ENCODE measurements at places on chromosomes 5 and 9. TPM values are rescaled to one million over a fixed set of nuclear protein-coding genes. Genes with fewer than 3 reads are reported as not detected.

B4GALT1 gene
- total RNA-seq: 28.1 TPM

POU5F2 gene
- 0.32 TPM for total RNA-seq

DNA sequence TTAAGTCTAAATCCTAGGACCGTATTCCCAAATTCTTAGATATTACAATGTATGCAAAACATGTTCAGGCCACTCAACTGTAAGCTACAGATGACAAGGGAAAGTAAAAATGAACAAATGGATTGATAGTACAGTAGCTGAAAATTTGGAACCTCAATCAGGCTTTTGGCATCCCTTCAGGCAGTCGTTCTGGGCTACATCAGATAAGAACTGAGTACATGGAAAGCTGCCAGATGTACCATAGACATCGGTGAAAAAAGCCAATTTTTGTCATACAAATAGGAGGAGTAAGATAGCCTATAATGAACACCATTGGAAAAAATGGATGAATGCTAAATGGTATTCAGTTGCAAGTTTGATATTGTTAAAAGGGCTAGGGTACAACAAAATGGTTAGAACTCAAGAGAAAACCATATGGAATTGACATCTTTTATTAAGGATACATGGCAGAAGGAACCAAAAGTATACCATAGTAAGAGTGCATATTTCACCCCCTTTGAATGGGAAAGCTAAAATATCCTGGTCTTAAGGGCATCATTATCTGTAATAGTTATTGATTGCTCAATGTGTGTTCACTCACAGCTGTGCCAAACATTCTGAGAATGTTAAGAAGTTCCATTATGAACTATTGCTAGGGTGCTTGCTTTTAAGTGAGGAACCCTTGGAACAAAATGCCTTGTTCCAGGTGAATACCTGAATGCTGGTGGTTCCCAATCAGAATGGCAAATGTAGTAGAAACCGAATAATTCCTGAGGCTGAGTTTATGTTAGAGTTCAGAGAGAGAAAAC lies 86.4 kb downstream of the NR3C1 start:
- H3K4me1 ChIP-seq: peaks cover 83% of the 10 kb centered on the region
- no peak overlapping the region for H3K4me3 ChIP-seq
- peaks cover 6% of the 10 kb centered on the region for H3K36me3 ChIP-seq
- no peak for DNase-seq

GRM6 gene
- total RNA-seq: not detected

PCDHGC5 gene
- total RNA-seq: 0.79 TPM

IL13 gene
- total RNA-seq: not detected

HACD4 gene
- total RNA-seq: 0.23 TPM

GRCh38 chr9:1996156-1996555 lies 19.0 kb upstream of the SMARCA2 start:
- H3K27me3 ChIP-seq: no peaks in the 10 kb centered on the region
- no peak for DNase-seq
- no peaks in the 10 kb centered on the region for H3K4me1 ChIP-seq
- H3K4me3 ChIP-seq: no peak overlapping the region
- no peak overlapping the region for H3K27ac ChIP-seq
- H3K36me3 ChIP-seq: no peaks in the 10 kb centered on the region

SMIM32 gene
- 0.82 TPM for total RNA-seq

PKD2L2 gene
- 1.7 TPM for total RNA-seq

Measured in psoas muscle (tissue), 8 donors.